ENCODE measurements at places on chromosomes 3 and 15.

GRCh38 chr3:55647063-55647462, 160.0 kb upstream of the WNT5A start:
- no peak for DNase-seq

GRCh38 chr3:126033051-126033745, 50.7 kb downstream of the SLC41A3 start:
- DNase-seq: no peak

- DNase-seq: no peak
These were observed 6.8 kb downstream of the RBM5 start for GRCh38 chr3:50095352-50095998.

DNA sequence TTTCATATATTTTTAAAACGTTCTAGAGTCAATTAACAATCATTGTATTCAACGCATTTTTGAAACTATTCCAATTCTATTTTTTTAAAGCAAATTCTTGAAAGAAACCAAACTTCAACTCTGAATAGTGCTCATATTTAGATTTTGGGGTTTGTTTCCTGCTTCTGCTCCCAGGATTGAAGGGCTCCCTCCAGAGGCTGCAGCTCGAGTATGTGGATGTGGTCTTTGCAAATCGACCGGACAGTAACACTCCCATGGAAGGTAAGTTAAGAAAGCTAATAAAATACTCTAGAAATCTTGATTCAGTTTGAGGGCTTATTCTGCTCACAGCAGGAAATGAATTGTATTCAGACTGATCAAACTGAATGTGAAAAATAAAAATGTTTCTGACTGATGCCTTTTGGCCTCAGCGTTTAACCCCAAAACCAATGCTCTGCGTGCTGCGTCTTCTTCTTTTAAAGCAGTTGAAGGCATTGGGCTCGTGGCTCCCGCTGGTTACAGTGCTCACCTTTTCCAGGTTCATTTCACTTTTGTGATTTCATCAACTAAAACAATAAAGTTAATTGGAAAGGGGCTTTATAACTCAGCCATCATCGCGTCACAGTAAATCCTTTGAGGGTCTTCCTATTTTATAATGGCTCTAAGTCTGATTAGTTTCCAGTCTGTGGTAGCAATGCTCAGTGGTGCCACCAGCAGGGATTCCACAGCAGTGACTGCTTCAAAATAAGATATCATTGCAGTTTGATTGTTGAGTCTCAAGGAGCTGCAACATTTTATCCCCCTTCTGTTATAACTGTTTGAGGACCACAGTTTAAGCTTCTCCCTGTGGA, 80.1 kb downstream of the SSR3 start:
- DNase-seq: no peak

GRCh38 chr3:163655021-163655420, 1423.3 kb downstream of the SI start:
- no peak for DNase-seq

DNA sequence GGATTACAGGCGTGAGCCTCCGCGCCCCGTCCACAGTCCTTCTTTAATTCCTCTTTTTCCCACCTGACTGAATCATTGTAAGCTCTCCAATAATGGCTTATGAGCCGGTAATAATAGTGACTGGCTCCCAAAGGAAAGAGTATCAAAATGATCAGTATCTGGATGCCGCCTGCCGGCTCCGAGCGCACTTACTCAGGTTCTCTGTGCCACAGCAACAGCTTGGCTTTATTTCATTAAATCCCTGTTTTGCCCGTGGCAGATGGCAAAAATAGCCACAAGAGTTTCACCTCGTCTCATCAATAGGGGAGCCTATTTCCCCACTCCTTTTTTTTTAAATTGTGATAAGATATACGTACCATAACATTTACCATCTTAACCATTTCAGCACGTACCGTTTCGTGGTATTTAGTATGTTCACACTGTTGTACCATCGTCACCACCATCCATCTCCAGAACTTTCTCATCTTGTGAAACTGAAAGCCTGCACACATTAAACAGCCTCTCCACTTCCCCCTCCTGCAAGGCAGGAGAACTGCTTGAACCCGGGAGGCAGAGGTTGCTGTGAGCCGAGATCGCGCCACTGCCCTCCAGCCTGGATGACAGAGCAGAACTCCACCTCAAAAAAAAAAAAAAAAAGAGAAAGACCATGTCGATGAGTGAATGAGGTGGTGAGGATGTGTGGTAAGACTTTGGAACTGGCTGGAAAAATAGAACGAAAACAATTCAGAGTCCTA, 80.7 kb upstream of the DLG1 start:
- no peak for DNase-seq

DNA sequence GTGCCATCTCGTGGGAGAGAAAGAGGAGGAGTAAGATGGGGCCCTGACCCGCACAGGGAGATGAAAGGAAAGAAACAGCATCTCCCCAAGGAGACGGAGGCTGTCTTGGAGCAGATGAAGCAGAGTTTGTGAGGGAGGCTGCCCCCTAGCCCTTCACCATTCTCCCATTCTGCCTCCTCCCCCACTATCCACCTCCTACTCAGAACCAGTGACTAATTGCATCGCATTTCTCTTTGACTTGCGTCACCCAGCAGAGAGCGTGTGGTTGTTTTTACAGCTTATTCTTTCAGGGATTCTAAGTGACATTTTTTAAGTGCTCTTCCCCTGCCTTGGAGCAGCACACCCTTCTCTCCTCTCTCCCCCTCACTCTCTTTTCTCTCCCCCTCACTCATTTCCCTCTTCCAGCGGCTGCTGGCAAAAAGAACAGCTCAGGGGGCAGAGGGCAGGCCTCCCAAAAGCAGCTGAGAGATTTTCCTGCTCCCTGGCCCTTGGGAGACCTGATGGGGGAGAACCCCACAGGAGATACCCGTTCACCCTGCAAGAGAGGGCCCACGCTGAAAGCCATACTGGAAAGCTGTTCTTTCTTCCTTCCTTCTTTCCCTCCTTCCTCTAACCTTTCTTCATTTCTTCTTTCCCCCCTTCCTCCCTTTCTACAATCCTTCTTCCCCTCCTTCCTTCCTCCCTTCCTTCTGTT, 91.8 kb downstream of the MRPL46 start:
- DNase-seq: peak; percentile 72

- no peak for DNase-seq
These were observed 163.3 kb downstream of the AKAP13 start for GRCh38 chr15:85543741-85544155.

GRCh38 chr15:40142428-40142827, 18.4 kb upstream of the BUB1B start:
- no peak for DNase-seq

GRCh38 chr3:104646196-104646595, 720.5 kb upstream of the ALCAM start:
- no peak for DNase-seq

DNA sequence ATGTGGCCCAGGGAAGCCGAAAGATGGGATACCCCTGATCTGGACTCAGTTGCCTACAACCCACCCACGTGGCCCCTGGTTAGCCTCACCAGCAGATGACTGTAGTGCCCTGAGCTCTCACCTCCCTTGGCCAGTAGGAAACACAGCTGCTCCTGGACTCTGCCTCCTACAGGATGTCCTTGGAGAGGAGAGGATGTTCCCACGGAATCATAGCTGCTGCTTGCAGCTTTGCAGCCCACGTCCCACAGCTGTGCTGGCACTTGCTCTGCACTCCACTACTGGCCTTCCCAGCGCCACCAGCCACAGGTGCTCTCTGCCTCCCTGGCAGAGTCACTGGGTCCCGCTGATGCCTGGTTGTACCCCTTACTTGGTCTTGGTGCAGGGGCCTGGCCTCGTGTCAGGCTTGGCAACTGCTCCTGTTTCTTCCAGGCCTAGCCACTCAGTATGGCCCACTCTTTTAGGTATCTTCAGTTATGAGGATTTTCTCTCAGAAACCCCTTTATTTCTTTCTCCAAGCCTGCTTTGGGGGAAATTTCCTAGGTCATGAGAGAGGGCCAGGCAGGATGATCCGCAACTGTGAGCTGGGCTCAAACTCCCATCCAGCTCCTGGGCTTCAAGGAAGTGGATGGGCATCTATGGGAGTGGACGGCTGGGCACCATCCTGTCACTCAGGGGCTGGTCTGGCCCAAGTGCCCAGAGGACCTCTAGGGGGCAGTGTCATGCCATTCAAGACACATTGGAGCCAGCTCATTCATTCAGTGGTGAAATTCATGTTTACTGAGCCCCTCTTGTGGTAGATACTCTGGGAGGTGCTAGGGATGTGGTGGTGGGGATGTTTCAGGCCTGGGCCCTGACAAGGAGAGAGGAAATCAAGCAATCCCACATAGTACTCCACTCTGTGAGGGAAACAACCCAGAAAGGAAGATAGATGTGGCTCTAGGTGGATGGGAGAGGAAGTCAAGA, 16.2 kb upstream of the VILL start:
- peak; percentile 72 for DNase-seq

- DNase-seq: no peak
These were observed 23.8 kb downstream of the MTMR14 start for GRCh38 chr3:9673082-9673481.

GRCh38 chr3:13186435-13186815, 113.2 kb upstream of the IQSEC1 start:
- DNase-seq: no peak

DNA sequence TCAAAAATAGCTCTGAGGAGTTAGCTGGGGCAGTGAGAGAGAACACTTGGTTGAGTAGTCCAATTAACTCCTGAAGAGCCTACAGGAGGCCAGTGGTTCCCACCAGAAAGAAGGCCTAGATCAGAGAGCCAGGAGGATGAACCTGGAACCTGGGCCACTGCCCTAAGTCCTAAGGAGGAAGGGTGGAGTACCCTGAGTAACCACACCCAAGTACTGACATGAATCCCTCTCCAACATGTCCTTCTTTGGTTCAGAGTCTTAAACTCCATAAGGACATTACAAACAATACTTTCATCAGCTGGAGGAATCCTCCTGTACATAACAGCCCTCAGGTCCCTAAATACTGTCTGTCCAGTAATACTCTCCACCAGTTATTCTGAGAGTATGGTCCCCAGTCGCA, 25.6 kb upstream of the C3orf62 start:
- no peak for DNase-seq

- DNase-seq: no peak
These were observed 871.5 kb downstream of the DIPK2A start for GRCh38 chr3:144843099-144843498.

DNA sequence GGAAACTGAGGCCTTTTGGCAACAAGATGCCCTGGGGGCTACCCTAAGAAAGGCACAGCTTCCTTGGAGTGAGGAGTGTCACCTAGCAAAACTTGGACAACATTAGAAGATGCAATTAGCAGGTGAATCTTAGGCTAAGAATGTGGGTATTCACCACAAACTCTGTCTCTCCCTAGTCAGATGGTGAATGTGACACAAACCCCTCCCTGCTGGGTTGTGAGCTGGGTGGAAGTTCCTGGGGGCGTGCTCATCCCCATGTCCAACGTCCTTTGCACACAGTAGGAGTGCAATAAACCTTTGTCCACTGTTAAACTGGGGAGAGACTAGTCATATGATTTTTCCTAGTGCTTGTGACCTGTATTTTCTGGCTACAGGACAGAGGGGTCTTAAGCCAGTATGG, 67.1 kb upstream of the SH3GL3 start:
- DNase-seq: peak; percentile 94

- DNase-seq: peak; percentile 74
These were observed 117.5 kb downstream of the EDEM1 start for GRCh38 chr3:5304789-5305683.

DNA sequence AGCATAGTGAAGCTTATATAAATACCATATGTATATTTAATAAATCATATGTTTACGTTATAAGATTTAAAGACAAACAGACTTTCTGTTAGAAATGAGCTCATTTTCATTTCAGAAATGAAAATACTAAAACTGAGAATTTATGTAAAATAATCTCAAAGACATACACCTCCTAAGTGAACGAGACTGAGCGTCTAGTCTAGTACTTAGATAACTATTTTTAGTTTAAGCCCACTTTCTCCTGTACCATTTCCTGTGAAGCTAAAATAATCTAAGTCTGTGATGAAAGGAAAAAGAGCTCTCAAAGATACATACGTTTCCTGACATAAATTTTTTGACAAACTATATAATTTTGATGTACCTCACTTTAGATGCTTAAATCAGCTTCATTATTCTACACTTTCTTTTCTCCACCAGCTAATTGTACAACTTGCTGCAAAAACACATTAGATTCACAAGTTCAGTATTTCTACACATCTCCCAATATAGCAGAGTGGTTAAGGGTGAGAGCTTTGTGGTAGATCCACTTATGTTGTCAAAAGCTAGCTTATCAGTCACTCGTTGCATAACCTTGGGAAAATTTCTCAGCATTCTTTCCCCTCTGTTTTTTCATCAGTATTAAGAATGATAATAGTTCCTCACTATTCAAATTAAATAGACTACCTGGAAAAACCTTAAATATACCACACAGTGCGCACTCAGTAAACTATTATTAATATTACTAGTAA, 703.0 kb downstream of the PLOD2 start:
- DNase-seq: no peak

DNA sequence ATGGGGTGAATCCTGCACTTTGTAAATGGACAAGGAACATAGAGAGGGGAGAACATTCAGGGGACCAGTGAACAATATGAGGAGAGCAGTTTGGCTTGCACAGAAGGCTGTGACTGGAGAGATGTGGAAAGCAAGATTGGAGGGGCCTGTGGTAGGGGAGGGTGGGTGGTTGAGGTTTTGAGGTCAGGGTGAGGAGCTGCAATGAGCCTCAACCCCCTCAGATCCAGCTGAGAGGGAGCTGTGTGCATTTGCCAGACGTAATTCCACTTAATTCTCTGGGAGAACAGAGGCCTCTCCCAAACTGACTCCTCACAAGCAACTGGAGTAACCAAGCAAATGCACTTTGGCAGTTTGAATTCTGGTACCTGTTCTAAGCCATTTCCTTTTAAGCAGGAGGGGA, 253.1 kb upstream of the TRIM42 start:
- DNase-seq: no peak

DNA sequence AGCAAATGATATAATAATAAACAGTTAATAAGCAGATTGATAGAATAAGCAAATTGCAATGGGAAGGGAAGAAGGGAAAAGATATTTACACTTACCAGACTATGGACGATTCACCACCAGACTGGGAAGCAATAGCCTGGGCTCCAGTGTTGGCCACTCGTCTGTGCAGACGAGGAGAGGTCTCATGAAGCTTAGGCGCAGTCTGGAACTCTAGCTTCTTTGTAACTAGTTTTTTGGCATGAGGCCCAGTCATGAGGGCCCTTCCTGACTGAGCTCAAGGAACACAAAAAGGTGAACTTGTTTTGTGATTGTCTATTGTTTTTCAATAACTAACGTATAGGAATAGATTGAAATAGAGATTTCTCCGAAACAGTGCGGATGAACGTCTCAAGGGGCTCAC, 63.3 kb upstream of the GATM start:
- peak; percentile 83 for DNase-seq

DNA sequence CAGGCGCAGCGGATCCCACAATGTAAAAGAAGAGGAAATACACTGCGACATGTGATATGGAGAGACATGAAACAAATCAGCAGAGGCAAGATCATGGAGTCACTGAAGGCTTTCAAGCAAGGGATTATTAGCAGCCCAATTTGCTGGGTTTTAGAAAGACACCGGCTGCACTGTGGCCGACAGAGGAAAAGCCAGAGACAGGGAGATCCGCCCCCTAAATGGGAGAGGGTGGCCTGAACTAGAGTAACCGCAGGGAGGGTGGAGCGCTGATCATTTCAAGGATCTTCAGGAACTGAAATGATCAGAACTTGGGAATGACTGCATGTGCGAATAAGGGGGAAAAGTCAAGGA, 612 bp upstream of the C15orf40 start:
- DNase-seq: no peak
